AG20443 (cell line): ENCODE measurements at places on chromosomes 2 and 18.

GRCh38 chr2:130787841-130788240 is 32.5 kb downstream of the AMER3 start:
- no peak for DNase-seq

DNA sequence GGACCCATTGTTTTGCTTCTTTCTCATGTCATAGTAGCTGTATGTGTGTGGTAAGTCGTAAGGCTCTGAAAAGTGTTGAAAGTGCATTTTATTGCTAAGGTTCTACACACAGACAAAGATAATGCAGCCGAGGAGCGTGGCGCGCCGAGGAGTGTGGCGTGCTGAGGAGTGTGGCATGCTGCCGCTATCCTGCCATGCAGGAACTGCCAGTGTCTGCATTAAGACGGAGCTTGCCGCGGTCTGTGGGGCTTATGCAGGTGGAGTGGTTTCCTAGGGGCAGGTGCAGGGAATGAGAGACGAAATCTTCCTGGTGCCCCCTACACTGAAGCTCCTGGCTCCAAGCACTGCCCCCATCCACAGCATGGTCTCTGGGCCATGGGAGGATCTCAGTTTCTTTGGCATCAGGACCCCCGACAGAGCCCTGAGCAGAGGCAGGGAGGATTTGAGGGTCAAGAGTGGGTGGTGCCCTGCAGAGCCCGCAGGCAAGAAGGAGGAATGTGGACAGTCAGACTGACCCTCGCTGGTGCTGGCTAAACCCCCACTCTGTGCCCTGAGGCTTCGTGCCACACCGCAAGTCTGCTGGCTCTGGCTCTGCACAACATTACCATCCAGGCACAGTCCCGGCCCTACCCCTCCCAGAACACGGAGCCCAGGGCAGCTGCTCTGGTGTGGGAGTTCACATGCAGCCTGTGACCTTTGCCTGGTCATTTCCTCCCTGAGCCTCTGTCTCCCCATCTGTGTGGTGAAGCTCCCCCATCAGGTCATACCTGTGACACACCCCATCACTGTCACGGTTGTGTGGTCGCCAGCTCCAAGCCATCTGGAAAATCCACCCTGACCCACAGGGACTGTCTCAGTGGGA is 3.2 kb downstream of the SNED1 start:
- no peak for DNase-seq

- DNase-seq = no peak
Observed at GRCh38 chr2:101980368-101980767, 11.4 kb upstream of the IL1R2 start.

GRCh38 chr2:5695654-5696403 is 3.6 kb downstream of the SOX11 start:
- DNase-seq = no peak

- DNase-seq = no peak
Observed at GRCh38 chr2:13876491-13877037, 756.0 kb upstream of the LRATD1 start.

- no peak for DNase-seq
Observed at GRCh38 chr18:75378376-75379315, 48.9 kb downstream of the SMIM21 start.

GRCh38 chr2:216339456-216340279 is 32.6 kb downstream of the MARCHF4 start:
- DNase-seq = peak; percentile 69

- no peak for DNase-seq
Observed at GRCh38 chr2:74538881-74539339, 9.2 kb downstream of the HTRA2 start.

- DNase-seq = no peak
Observed at GRCh38 chr2:135630488-135630887, 99.2 kb downstream of the R3HDM1 start.

DNA sequence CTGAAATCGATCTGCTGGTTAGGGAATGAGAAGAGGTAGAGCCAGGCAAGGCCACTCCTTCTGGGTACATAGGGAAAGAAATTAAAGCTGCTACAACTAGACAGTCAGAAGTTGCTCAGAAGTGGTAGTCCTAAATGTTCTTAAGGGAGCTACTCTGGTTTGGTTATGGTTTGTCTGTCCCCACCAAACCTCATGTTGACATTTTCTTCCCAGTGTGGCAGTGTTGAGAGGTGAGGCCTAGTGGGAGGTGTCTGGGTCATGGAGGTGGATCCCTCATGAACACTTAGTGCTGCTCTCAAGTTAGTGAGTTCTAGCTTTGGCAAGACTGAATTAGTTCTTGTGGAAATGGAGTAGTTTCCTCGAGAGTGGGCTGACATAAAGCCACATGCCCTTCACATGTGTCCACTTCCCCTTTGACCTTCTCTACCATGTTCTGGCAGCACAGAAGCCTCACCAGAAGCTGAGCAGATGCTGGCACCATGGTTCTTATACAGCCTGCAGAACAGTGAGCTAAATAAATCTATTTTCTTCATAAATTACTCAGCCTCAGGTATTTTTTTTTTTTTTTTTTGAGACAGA is 14.7 kb downstream of the RNF103 start:
- DNase-seq = no peak
